ENCODE measurements at places on chromosomes 13 and 19. TPM values are rescaled to one million over a fixed set of nuclear protein-coding genes. Genes with fewer than 3 reads are reported as not detected.

Gene COX6B1
- 513 TPM for total RNA-seq

Gene SH2D3A
- total RNA-seq: not detected

Gene ZNF473
- total RNA-seq: 6.0 TPM

Gene PABPC3
- 0.12 TPM for total RNA-seq

Gene PVR
- total RNA-seq: 56.8 TPM

Gene KDELR1
- total RNA-seq: 46.0 TPM

Gene DPF1
- 1.5 TPM for total RNA-seq
